ENCODE measurements at places on chromosomes 7 and 10.

GRCh38 chr10:105149371-105149891 is 508.3 kb downstream of the SORCS3 start:
- peak; percentile 69 for DNase-seq

GRCh38 chr7:142485617-142486226 is 227.9 kb upstream of the PRSS58 start:
- DNase-seq, result no peak

DNA sequence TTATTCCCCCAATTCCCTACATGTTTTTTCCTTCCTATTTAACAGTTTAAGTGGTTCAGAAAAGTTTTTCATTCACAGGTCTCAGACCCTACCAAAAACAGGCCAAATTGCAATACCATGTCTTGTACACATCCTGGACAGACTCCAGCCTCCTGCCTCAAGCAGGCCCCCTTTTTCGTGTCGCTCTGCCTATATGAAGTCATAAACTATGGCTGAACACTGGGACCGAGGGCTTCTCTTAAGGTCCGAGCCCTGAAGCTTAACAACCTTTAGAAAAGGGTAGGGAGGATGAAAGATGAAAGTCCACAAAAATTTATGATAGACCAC is 1.4 kb downstream of the FBXW4 start:
- no peak for DNase-seq

DNA sequence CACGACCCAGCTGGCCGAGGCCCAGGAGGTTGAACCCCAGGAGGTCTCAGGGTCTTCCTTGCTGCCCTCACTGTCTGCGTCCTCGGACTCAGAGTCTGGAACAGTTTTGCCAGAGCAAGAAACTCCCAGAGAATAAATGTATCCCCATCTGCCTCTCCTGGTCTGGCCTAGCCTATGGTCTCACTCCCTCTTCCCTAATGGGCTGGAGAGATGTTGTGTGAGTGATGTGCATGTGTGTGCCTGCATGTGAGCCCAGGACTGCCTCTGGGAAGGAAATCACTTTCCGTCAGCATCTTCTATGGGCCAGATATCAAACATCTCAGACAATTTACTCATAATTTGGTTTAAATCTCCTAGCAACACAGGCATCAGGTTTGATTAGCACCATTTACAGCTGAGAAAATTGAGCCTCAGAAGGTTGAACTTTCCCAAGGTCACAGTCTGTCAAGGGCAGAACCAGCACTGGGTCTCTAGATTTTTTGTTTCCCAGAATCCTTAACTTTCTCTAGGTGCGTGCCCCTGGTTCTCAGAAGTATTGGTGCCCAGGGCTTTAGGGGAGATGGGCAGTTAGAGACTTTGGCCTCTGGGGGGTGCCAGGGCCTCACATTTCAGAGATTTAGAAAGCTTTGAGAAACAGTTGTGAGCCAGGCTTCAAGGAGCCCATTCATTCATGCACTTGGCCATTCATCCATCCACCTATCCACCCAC is 4.9 kb downstream of the TMEM270 start:
- no peak for DNase-seq

GRCh38 chr10:91540733-91541132 is 92.1 kb downstream of the PPP1R3C start:
- no peak for DNase-seq

GRCh38 chr10:128476368-128476725 is 350.1 kb upstream of the MKI67 start:
- no peak for DNase-seq

DNA sequence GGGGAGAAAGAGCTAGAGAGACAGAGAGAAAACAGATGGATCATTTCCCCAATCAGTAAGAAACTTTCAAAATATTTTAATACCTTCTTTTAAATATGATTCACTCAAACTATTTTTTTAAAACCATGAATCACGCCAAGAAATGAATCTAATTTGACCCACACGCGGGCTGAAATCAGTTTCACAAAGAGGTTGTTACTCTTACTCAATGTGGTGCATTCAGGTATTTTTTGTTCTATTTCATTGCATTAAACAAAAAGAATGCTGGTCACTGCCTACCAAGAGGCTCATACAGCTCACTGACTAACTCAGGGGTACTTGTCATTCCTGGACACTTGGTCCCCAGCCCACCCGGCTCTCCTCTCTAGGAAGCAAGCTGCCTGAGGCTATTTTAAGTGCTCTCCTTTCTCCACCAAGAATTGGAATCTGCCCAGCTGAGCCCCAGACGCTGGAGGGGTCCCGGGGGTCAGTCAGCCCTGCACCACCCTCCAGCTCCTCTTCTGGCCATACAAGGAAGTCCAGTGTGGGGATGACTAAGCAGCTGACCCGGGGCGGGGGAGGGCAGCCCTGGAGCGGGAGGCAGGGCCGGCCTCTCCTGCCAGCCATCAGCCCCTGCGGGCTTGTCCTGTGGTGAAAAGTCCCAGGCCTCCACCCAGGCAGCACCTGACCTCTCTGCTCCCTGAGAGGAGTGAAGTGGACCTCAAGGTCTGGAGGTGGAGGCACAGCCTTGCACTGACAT is 21.7 kb upstream of the PFKP start:
- DNase-seq, result peak; percentile 63

- DNase-seq, result no peak
These were observed 69.1 kb downstream of the ZMIZ1 start for GRCh38 chr10:79137826-79138225.

- no peak for DNase-seq
These were observed 283.8 kb upstream of the C7orf33 start for GRCh38 chr7:148306759-148307158.

DNA sequence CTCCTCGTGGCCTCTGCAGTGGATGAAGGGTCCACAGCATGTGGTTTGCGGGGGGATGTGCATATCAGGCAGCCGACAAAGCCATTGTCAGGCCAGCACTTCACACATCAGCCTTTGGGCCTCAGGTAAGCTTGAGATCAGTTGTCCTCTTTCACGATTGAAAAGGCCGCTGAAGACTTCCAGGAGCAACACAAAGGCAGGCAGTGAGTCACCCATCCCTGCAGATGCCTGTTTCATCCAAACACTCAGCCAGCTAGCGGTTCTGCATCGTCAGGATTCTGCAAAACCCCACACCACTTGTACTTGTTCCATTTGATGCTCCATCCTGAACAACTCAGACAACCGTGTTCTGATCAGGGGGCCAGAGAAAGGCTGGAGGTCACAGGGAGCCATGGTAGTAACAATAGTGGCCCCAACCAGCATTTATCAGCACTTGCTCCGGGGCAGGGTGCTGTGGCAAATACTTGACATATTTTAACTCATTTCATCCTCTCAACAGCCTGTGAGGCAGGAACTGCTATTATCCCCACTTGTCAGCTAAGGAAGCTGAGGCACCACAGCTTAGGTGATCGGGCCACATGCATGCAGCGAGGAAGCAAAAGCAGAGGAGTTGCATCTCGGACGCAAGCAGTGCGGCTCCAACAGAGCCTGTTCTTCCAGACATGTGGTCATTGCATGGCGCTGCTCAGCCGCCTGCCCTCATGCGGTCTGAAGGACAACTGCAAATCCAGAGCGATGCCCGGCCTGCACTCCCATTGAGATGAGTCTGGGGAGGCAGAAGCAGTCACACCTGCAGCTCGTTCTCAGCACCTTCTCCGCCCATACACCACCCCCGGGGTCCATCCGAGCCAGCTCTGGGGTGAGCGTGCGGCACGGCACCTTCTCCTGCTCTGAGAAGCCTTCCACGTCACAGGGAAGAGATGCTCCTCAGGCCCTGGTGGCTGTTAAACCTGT is 144.9 kb downstream of the PAXIP1 start:
- no peak for DNase-seq

DNA sequence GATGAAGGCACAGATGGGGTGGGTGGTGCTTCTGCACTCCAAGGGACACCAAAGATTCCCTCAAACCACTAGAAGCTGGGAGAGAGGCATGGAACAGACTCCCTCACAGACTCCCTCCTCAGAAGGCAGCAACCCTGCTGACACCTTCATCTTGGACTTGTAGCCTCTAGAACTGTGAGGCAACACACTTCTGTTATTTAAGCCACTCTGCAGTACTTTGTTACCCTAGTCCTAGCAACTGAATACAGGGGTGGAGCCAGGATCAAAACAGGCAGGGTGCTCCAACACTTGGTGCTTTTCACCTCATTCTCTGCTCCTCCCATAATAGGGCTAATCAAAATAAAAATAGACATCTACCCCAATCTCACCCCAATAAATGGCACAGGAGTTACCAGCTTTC is 2.3 kb upstream of the GSTO1 start:
- DNase-seq, result no peak

- DNase-seq, result no peak
These were observed 111.2 kb downstream of the EEPD1 start for GRCh38 chr7:36264123-36264801.

DNA sequence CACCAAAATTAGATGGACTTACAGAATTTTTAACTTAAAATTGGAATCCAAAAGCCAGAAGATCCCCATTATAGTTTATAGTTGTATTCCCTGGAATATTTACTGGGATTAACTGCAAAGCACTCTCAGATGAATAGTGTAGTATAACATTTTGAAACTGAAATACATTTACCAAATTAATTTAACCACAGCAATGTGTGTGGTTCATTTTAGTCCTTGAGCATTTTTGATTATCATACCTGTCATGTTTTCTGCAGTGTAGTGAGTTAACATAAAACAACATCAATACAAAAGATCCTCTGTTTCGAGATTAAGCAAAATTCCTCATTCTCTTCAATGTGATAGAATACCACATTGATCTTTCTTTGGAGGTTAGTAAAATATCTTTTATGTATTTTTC is 3.7 kb downstream of the VIM start:
- no peak for DNase-seq

DNA sequence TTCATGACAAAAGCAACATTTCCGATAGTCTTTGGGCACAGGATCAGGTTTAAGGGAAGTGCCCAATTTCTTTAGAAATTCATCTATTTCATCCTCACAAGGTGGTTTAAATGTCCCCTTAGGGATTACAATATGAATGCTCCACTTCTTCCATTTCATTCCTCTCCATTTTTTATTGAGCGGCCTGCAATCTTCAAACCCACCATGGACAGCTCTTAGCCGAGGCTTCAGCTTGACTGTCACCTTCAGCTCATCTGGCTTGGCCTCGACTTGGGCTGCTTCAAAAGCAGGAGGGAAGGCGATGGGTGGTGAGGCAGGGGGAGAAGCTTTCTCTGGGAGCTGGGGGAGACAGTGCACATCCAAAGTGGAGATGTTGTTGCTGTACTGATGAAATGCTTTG is 123.2 kb downstream of the GALNT11 start:
- DNase-seq, result no peak

GRCh38 chr10:51340845-51341610 is 266.7 kb downstream of the PRKG1 start:
- no peak for DNase-seq

DNA sequence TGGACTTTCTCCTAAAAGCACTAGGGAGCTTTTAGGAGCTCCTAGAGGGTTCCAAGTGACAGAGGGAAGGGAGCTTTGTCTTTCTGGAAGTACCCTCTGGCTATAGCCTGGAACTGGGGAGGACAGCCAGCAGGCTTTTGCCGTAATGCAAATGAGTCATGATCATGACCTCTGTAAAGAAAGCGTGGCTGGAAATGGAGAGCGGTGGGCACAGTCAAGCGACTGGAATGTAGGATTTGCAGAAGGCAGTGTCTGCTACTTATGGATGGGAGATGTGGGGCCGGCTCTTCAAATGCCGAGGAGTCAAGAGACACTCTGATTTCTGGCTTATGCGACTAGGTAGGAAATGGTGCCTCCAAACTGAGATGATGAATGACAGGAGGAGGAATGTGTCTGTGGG is 34.6 kb upstream of the PLPP4 start:
- peak; percentile 80 for DNase-seq

DNA sequence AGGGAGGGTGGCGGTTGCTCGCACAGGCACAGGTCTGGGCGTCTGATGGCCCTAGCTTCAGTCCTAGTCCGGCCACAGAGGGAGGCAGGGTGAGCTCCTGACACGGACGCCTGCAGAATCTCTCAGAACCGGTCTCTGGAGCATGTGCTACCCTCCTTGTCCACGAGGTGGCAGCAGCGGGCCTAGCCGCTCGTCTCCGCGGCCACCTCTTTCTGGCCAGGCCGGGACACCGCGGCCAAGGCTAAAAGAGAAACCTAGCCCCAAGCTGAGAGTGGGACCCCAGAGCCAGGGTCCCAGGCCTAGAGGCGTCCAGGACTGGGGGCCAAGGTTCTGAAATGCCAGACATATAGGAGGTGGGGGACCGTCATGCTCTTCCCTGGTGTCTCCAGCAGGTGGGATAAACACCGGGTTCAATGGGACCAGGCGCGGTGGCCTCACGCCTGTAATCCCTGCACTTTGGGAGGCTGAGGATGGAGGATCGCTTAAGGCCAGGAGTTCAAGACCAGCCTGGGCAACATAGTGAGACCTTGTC is 3.2 kb upstream of the LAT2 start:
- no peak for DNase-seq

DNA sequence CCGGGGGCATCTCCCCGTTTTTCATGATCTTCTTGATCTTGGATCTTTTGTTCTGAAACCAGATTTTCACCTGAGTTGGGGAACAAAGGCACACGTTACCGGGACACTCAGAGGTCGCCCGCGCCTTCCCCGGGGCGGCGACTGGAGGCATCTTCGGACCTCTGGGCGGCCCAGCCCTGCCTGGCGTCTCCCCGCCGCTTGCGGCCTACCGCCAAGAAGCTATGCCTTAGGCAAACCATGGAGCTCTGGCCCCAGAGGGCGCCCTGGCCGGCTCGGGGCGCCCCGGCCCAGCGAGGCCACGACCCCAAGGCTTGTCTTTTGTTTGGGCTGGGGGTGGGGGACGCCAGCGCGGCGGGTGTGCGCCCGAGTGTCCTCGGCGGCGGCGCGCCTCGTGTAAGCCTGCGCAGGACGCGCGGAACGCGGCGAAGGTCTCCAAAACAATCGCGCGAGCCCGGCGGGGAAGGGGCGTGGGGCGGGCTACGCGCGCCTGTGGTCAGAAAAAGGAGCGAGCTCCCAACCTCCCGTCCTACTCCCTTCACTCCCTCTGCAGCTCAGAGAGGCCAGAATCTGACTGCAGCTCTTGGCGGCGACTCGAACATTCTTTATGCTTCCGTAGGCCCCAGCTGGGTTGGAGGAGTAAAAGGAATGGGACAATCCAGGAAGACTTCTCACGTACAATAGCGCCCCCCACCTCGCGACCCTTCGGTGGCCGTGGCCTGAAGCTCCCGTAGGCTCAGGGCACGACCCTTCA is 3.5 kb downstream of the DLX5 start:
- DNase-seq, result no peak

- DNase-seq, result no peak
These were observed 12.0 kb upstream of the PARD3 start for GRCh38 chr10:34826857-34827766.

DNA sequence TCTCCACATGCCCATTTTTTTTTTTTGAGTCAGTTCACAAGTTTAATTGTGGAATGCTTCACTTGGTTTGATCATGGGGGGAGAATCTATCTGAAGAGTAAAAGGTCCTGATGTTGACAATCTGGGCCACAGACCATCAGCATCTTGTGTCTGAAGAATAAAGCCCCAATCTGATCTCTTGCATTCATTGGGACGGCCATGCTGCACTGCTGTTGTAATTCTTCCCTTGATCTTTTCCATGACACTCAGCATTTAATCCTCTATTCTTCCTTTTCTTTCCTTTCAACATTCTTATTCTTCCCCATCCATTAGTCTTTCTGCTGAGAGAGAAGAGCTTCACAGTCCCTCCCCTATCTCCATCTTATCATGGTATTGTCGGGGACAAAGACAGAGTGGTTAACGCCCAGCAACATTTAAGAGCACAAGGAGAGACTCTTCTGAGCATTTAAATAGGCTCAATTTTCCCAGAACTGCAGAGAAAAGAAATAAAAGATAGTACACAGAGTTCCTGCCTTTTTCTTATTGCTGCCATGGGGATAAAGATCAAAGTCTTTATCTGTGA is 1157.3 kb downstream of the SORCS3 start:
- DNase-seq, result no peak
